ENCODE measurements at places on chromosomes 6 and 20. TPM values are rescaled to one million over a fixed set of nuclear protein-coding genes. Genes with fewer than 3 reads are reported as not detected.

DNA sequence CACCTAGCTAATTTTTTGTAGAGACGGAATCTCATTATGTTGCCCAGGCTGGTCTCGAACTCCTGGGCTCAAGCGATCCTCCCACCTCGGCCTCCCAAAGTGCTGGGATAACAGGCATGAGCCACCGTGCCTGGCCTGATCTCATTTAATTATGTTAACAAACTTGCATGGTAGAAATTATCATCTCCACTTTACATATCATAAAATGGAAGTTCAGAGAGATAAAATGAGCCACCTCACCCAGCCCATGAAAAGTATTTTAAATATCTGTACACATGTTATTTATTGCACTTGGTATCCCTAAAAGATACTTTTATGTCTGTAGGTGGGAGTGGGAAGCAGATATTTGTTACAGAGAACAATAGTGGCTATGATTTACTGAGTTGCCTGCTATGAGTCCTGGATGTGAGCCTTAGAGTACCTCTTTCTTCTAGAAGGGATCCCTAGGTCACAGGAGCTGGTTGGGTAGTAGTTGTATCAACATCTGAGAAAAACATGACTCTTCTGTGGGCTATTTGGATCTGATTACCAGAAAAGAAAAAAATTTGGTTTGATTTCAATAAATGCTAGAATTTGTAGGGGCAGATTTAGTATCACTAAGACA, 52.4 kb upstream of the EIF2S2 start:
- DNase-seq, result no peak
- no peaks in the 10 kb centered on the region for H3K27me3 ChIP-seq
- no peak overlapping the region for H3K27ac ChIP-seq
- H3K36me3 ChIP-seq, result no peaks in the 10 kb centered on the region

DLK2 gene
- 1.0 TPM for total RNA-seq

BPIFB3 gene
- not detected for total RNA-seq

MUCL3 gene
- total RNA-seq, result not detected

GRCh38 chr20:49945701-49946477, 9.7 kb downstream of the RNF114 start:
- peaks cover 16% of the 10 kb centered on the region for H3K4me1 ChIP-seq
- no peak overlapping the region for H3K4me3 ChIP-seq
- no peaks in the 10 kb centered on the region for H3K27me3 ChIP-seq
- DNase-seq, result no peak
- H3K36me3 ChIP-seq, result peaks cover 62% of the 10 kb centered on the region

- no peaks in the 10 kb centered on the region for H3K36me3 ChIP-seq
- DNase-seq, result no peak
- H3K27me3 ChIP-seq, result peaks cover 5% of the 10 kb centered on the region
- H3K4me3 ChIP-seq, result no peak overlapping the region
Observed at GRCh38 chr6:72420409-72420808, 201.5 kb upstream of the KCNQ5 start.

OTOR gene
- total RNA-seq, result not detected

HRH3 gene
- not detected for total RNA-seq

SLC22A7 gene
- not detected for total RNA-seq

RREB1 gene
- 19.7 TPM for total RNA-seq

DNA sequence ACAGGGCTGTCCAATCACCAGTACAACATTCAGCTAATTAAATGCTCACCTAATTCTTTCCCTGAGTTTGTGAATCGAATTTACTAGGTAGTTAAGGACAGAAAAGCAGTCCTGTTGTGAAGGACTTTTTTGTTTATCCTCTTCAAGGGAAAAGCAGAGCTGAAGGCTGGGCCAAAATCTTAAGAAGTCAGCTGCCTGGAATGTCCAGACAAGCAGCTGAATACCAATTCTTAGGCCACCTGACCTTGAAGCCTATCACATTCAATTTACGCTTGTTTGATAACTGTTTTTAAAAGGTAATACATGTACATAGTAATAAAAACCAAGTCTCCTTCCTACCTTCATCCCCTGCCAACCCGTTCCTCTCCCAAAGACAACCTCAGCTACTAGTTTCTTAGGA, 56.4 kb downstream of the UQCC1 start:
- no peaks in the 10 kb centered on the region for H3K27me3 ChIP-seq
- no peak overlapping the region for H3K27ac ChIP-seq
- no peak for DNase-seq

DNA sequence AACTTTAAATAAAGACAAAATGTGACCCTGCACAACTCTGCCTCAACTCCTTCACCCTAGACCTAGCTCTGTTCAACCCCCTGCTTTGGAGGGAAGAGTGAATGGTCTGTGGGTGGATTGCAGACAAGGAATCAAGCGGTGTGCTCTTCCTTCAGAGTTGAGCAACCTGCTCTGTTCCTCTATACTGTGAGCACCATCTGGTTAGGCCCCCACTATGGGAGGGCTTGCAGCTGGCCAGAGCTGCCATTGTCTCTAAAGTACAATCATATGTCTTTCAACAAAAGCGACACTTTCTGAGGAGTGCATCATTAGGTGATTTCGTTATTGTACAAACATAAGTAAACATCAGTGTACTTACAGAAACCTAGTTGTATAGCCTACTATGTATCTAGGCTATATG, 406.1 kb upstream of the MARCKS start:
- peaks cover 6% of the 10 kb centered on the region for H3K27me3 ChIP-seq
- DNase-seq, result no peak
- no peaks in the 10 kb centered on the region for H3K36me3 ChIP-seq
- peaks cover 3% of the 10 kb centered on the region for H3K4me1 ChIP-seq
- H3K4me3 ChIP-seq, result no peak overlapping the region

- H3K27ac ChIP-seq, result peak overlapping the region; percentile 47
- no peak overlapping the region for H3K4me3 ChIP-seq
- no peaks in the 10 kb centered on the region for H3K27me3 ChIP-seq
- peaks cover 16% of the 10 kb centered on the region for H3K36me3 ChIP-seq
Observed at GRCh38 chr6:119261944-119262284, 87.6 kb downstream of the MAN1A1 start.

CLPSL2 gene
- total RNA-seq, result not detected

DNA sequence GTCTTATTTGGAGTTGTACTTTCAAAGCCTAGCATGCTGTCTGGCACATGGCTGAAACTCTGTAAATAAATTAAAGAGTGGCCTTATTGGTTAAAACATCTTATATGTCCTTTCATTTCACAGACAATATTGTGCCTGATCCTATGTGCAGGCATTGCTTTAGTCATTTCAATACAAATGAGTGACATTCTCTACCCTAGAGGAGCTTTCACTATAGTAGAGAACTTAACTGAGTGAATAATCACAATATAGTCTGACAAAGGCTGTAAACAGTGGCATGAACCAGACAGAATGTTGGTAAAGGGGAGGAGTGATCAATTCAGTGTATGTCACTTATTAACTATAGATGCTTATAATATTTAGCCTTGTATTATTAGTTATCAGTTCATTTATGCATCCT, 481.8 kb downstream of the TFAP2B start:
- no peaks in the 10 kb centered on the region for H3K36me3 ChIP-seq
- no peaks in the 10 kb centered on the region for H3K27me3 ChIP-seq
- H3K27ac ChIP-seq, result no peak overlapping the region
- DNase-seq, result no peak
- no peak overlapping the region for H3K4me3 ChIP-seq

DNA sequence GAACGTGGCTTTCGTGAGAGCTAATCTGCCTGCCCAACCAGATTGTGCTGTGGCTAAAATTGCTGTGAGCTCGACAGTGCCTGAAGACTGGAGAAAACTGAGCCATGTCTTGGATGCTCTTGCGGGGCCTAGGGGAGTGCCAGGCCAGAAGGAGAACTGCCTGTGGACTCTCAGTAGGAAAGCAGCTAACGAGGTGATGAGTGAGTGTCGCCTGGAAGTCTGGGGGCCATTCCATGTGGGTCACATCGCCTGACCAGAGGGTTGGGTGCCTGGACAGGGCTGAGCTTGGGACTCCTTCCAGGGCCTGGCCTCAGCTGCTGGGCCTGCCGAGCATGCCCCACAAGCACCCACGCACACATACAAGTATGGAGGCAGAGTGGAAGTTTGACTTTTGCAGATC, 166.5 kb downstream of the VEGFA start:
- H3K4me3 ChIP-seq, result no peak overlapping the region
- no peaks in the 10 kb centered on the region for H3K36me3 ChIP-seq
- H3K27me3 ChIP-seq, result no peaks in the 10 kb centered on the region
- H3K27ac ChIP-seq, result no peak overlapping the region
- no peak for DNase-seq

DNA sequence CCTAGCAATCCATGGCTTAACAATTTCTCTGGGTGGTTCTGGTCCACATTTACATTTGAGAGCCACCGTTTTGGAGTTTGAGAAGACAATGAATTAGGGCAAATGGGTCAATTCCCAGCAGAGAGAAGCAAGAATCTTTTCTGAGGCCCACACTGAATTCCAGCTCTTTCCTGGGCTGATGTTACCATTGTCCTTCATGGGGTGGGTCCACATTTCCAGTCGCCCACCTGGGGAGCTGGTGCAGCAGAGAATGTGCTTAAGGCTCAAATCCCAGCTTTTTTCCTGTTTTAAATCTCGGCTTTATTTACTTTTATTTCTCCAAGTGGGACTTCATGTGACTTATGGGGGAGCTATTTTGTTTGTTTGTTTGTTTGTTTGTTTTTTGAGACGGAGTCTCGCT, 44.2 kb upstream of the TFAP2C start:
- H3K36me3 ChIP-seq, result no peaks in the 10 kb centered on the region
- H3K4me1 ChIP-seq, result no peaks in the 10 kb centered on the region
- no peak for DNase-seq
- H3K4me3 ChIP-seq, result no peak overlapping the region
- no peak overlapping the region for H3K27ac ChIP-seq

DNA sequence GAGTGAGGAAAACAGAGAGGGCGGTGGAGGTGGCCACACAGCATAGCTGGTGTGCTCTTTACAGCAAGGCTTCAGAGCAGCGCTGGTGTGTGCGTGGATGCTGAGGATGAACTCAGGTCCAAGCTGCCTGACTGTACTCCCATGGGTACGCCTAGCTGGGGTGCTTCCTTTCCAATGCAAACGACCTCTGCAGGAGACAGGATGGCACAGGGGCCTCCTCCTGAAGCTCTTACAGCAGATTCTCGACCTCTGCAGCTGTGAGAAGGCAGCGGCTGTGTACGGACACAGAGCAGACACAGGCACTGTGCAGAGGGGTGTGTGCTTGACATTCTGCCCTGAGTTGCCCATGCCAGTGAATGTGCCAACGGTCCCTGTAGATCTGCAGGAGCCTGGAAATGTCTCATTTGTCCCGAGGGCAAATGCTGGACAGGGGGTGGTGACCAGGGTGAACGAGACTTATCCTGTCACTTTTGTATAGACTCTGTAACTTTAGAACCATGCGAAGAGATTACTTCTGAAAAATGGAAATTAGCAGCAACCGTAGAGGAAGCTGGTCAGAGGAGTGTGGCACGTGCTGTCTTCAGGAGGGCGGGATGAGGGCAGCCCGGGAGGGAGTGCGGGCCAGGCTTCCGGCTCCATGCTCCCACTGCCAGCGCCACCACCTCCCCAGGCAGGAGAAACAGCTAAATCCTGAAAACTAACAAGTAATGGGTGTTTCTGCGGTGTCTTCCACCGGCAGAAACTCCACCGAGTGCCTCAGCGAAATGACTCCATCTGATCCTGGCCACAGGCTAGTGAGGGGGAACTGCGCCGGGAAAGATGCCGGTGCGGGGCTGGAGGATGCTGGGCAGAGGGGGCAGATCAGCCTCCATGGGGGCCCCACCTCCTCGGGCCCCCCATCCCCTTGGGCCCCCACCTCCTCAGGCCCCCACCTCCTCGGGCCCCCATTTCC, 120.9 kb upstream of the RPS6KA2 start:
- no peaks in the 10 kb centered on the region for H3K36me3 ChIP-seq
- no peak overlapping the region for H3K4me3 ChIP-seq
- H3K4me1 ChIP-seq, result peaks cover 6% of the 10 kb centered on the region

- no peaks in the 10 kb centered on the region for H3K27me3 ChIP-seq
- peaks cover 23% of the 10 kb centered on the region for H3K4me1 ChIP-seq
- peak; percentile 73 for DNase-seq
- peak overlapping the region; percentile 55 for H3K27ac ChIP-seq
Observed at GRCh38 chr6:156423829-156424228, 353.3 kb upstream of the ARID1B start.

NOTCH4 gene
- total RNA-seq, result 1.3 TPM

DNA sequence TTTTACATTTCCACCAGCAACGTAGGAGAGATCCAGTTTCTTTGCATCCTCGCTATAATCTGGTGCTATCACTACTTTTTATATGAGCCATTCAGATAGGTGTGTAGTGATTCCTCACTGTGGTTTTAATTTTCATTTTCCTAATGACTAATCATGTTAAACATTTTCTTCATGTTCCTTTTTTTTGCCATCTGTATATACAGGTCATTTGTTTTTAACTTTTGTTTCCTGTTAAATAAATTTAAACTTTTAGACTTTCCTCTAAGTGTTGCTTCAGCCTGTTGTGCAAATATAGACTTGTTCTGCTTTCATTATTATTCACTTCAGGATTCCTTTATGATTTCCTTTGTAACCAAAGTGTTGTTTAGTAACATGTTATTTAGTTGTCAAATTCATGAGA, 697.4 kb downstream of the PTPRT start:
- H3K36me3 ChIP-seq, result no peaks in the 10 kb centered on the region
- no peak overlapping the region for H3K27ac ChIP-seq
- H3K4me1 ChIP-seq, result no peaks in the 10 kb centered on the region
- H3K4me3 ChIP-seq, result no peak overlapping the region

DNA sequence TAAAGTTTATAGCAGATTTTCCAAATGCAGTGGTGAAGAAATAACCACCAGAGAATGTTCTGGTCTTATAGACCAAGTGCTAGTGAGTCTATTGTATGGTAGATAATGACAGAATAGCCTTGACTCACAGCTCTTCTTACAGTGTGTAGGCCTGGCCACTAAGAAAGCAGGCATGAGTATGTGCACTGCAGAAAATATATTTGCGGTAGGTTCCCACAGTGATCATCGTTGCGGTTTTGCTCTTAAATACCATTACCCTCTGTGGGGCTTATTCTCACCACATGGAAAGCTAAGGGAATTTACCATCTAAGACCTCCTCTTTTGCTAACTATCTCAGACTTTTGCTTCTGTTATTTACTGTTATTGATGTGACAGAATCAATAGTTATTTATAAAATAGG, 212.3 kb upstream of the SYNDIG1 start:
- no peaks in the 10 kb centered on the region for H3K36me3 ChIP-seq
- no peak overlapping the region for H3K27ac ChIP-seq
- H3K27me3 ChIP-seq, result no peaks in the 10 kb centered on the region
- H3K4me1 ChIP-seq, result no peaks in the 10 kb centered on the region
- no peak overlapping the region for H3K4me3 ChIP-seq

PKHD1 gene
- total RNA-seq, result not detected

DNA sequence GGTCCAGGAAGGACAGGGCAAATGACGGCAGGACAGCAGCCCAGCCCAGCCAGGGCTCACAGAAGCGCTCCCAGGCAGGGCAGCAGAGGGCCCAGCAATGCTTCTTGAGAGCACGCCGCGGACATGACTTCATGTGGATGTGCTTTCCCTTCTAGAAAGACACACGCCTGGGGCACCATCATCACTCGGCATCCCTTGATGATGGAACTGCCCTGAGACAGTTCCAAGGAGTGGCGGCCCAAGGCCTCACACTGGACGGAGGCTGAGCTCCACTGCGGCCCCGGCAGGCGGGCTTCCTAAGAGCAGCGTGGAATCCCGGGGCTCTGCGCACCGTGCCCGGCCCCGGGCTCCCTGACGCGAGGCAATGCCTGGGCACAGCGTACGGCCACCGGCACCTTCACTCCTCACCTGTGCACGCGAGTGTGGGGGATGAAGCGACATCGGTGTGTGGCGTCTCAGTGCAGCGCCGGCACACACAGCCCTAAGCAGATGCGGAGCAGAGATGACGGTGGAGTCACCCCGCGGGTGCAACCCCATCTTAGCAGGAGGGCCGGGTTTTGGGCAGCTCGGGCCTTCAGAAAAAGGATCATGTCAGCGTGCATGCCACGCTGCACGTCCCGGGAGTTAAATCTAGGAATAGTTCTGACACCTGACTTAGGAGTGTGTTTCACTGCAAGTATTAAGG, 86.6 kb downstream of the THBS2 start:
- no peak overlapping the region for H3K27ac ChIP-seq
- no peaks in the 10 kb centered on the region for H3K36me3 ChIP-seq
- H3K4me1 ChIP-seq, result peaks cover 5% of the 10 kb centered on the region
- no peak for DNase-seq
- H3K27me3 ChIP-seq, result no peaks in the 10 kb centered on the region
- H3K4me3 ChIP-seq, result no peak overlapping the region
